ENCODE measurements at places on chromosomes 2 and 18.

DNA sequence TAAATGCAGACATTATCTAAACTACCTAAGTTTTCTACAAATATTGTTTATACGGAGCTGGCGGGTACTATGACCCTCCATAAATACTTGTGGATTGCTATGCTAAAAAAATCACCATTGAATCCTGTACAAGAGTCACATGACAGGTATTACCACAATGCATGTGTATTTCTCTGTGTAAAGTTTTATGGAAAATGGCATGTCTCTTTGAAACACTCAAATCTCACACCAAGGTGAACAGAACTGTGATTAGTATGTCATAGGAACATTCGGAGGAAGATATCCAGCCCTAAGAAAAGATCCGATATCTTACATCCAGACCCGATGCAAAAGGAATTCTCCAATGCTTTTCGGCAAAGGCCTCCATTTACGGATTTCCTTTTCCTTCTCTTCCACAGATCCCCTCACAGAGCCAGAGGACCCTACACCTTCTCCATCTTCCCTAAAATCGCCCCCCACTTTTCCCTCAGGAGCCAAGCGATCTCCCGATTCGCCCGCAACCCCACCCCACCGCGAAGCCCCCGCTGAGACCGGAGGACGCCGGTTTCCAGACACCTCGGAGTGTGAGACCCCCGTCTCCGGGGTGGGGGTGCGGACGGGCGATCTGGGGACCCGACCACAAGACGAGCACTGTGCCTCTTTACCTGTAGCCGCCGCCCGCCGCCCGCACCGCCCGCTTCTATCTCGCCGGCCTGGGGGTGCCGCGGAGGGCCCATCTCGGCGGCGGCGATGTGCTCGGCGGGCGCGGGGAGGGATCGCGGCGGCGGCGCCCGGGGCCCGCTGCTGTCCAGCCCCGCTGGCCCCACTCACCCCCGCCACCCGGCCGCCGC is 1.2 kb downstream of the SAP130 start:
- H3K4me1 ChIP-seq = peaks cover 15% of the 10 kb centered on the region
- no peaks in the 10 kb centered on the region for H3K27me3 ChIP-seq

GRCh38 chr2:21356086-21356856 is 232.5 kb downstream of the TDRD15 start:
- H3K4me3 ChIP-seq = no peak overlapping the region
- H3K36me3 ChIP-seq = no peaks in the 10 kb centered on the region
- no peaks in the 10 kb centered on the region for H3K27me3 ChIP-seq
- H3K27ac ChIP-seq = peak overlapping the region; percentile 49

DNA sequence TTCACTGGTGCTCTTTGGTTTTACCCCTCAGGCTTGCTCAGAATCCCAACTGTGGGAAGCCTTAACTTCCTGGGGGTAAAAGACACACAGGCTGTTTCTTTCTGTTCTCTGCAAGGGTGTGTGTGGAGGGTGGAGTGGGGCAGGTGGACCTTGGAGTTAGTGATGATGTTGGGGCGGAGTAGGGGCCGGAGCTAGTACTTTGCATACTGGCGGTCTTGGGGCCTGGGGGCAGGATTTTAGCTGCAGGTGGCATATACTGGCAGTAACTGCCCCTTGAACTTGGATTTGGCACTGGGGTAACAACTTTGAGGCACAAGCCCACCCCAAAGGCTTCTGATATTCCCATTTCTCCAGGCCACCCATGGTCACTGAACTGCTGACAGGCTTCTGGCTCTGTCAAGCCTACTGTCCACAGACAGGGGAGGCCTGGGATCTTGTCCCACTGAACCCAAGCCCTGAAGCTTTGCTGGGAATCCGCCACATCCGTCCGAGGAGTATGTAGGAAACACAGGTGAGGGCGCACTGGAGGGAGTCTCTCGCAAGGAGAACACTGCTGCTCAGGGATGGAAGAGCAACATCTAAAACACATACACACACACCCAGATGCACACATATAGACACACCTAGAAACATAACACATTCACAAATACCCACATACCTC is 258.9 kb downstream of the DYSF start:
- DNase-seq = no peak
- H3K4me3 ChIP-seq = no peak overlapping the region
- H3K27me3 ChIP-seq = no peaks in the 10 kb centered on the region

DNA sequence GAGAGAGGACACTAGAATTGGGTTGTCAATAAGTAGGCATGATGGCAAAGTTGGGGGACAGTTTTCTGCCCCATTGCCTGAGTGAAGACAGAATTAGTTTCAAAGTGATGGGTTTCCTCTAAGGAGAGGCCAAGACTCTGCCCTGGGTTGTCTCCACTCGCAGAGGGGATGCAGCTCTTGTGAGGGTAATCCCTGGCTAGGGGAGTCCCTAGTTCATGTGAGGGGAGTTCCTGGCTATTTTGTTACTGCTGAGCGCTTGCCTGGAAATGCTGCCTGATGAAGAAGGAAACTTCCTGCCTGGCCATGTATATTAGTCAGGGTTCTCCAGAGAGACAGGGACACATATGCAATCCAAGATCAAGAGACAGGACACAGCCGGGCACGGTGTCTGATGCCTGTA is 501.5 kb downstream of the BCL11A start:
- H3K4me1 ChIP-seq = peaks cover 3% of the 10 kb centered on the region
- no peak for DNase-seq
- no peak overlapping the region for H3K27ac ChIP-seq
- no peaks in the 10 kb centered on the region for H3K27me3 ChIP-seq
- no peak overlapping the region for H3K4me3 ChIP-seq

GRCh38 chr18:31371989-31372388 is 4.6 kb upstream of the DSG4 start:
- no peaks in the 10 kb centered on the region for H3K27me3 ChIP-seq
- no peaks in the 10 kb centered on the region for H3K4me1 ChIP-seq
- H3K36me3 ChIP-seq = no peaks in the 10 kb centered on the region
- no peak for DNase-seq
- no peak overlapping the region for H3K27ac ChIP-seq

- no peaks in the 10 kb centered on the region for H3K27me3 ChIP-seq
- peaks cover 9% of the 10 kb centered on the region for H3K36me3 ChIP-seq
- peaks cover 26% of the 10 kb centered on the region for H3K4me1 ChIP-seq
- H3K4me3 ChIP-seq = no peak overlapping the region
- H3K27ac ChIP-seq = no peak overlapping the region
Measured at GRCh38 chr2:45607701-45608100, 3.4 kb downstream of the SRBD1 start.

- DNase-seq = no peak
- H3K36me3 ChIP-seq = no peaks in the 10 kb centered on the region
- H3K27ac ChIP-seq = no peak overlapping the region
- no peak overlapping the region for H3K4me3 ChIP-seq
Measured at GRCh38 chr2:18171191-18172139, 293.0 kb downstream of the KCNS3 start.

DNA sequence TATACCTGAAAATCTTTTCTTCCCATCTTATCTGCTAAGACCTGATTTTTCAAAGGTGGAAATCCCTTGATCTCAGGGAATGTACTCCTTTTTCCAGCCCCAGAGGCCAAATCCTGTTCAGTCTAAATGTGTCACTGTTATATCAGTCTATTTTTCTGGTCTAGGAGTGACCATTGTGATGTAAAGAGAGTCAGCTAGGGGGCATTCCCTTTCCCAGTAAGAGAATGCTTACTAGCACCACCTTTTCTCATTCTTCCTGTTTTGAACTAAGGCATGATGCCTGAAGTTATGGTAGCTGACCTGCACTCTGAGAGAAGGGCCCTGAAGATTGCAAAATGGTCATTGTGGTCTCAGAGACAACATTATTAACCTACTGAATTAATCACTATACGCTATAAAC is 124.1 kb upstream of the XIRP2 start:
- DNase-seq = no peak
- H3K36me3 ChIP-seq = no peaks in the 10 kb centered on the region
- H3K4me3 ChIP-seq = no peak overlapping the region
- H3K27ac ChIP-seq = no peak overlapping the region
- no peaks in the 10 kb centered on the region for H3K27me3 ChIP-seq
- H3K4me1 ChIP-seq = no peaks in the 10 kb centered on the region

- no peak overlapping the region for H3K4me3 ChIP-seq
- peaks cover 22% of the 10 kb centered on the region for H3K27me3 ChIP-seq
- peaks cover 47% of the 10 kb centered on the region for H3K4me1 ChIP-seq
- H3K36me3 ChIP-seq = no peaks in the 10 kb centered on the region
- DNase-seq = no peak
- no peak overlapping the region for H3K27ac ChIP-seq
Measured at GRCh38 chr18:46337271-46337670, 233.1 kb downstream of the HAUS1 start.

DNA sequence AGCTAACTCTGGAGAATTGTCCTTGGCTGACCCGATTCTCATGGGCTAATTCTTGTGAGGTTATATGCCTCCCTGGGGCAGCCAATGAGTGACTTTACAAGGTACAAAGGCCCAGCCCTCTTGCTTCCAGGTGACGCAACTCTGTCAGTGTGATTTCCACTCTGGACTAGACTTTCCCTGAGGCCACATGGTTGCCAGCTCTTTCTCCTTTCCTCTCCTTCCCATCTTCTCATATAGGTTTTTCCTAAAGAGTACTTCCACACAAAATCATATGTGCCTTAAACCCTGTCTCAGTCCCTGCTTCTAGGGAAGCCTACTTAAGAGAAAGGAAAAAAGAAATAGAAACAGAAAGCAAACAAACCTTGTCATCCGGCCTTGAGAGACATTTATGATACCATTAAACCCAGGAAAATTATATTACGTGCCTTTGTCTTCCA is 226.2 kb upstream of the ZSWIM2 start:
- no peak overlapping the region for H3K27ac ChIP-seq
- no peak for DNase-seq
- no peaks in the 10 kb centered on the region for H3K4me1 ChIP-seq
- no peak overlapping the region for H3K4me3 ChIP-seq

DNA sequence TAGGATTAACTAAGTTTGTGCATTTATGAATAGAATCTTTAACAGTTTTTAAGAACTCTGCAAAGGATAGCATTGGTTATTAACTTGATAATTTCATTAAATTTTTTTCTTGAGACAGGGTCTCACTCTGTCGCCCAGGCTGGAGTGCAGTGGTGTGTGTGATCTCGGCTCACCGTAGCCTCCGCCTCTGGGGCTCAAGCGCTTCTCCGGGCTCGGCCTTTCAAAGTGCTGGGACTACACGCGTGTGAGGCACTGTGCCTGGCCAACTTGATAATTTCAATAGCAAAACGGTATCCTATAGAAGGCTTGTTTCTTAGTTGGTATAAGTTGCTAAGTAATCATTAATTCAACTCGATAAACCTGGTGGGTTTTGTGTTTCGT is 38.0 kb downstream of the ADNP2 start:
- H3K4me1 ChIP-seq = peaks cover 3% of the 10 kb centered on the region
- no peak overlapping the region for H3K27ac ChIP-seq
- no peaks in the 10 kb centered on the region for H3K27me3 ChIP-seq
- H3K4me3 ChIP-seq = peak overlapping the region; percentile 77
- DNase-seq = no peak

DNA sequence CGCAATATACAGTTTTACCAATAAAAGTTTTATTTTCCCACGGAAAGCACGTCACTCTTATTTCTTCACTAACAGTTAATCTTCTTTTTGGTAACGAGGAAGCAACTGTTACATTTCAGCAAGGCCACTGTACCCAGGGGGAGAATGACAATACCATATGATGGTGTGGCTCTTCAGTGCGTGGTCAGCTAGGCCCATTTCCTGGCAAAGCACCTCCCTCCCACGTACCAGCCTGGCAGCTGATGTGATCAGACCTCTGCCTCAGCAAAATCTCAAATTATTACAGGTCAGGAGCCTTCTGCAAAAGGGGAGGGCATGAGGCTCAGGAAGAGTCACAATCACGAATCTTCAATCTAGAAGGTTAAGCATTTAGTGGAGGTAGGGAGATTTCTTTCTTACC is 55.4 kb downstream of the KLF7 start:
- DNase-seq = no peak
- no peaks in the 10 kb centered on the region for H3K27me3 ChIP-seq
- peaks cover 2% of the 10 kb centered on the region for H3K36me3 ChIP-seq
- H3K27ac ChIP-seq = no peak overlapping the region
- no peaks in the 10 kb centered on the region for H3K4me1 ChIP-seq
- H3K4me3 ChIP-seq = no peak overlapping the region

GRCh38 chr18:58323866-58324762 is 280.1 kb downstream of the NEDD4L start:
- no peak overlapping the region for H3K4me3 ChIP-seq
- peaks cover 5% of the 10 kb centered on the region for H3K4me1 ChIP-seq

GRCh38 chr2:191478799-191479679 is 198.9 kb upstream of the NABP1 start:
- no peak overlapping the region for H3K27ac ChIP-seq
- H3K36me3 ChIP-seq = peaks cover 8% of the 10 kb centered on the region
- no peak overlapping the region for H3K4me3 ChIP-seq
- no peak for DNase-seq
- H3K27me3 ChIP-seq = no peaks in the 10 kb centered on the region
- peaks cover 14% of the 10 kb centered on the region for H3K4me1 ChIP-seq

GRCh38 chr2:127220102-127220767 is at the start of gene CYP27C1:
Gene CYP27C1, minus strand, starts transcription at chr2:127220299. Its CDS starts 29 bp downstream, at chr2:127220270.
- peaks cover 18% of the 10 kb centered on the region for H3K4me1 ChIP-seq
- no peaks in the 10 kb centered on the region for H3K36me3 ChIP-seq
- peak within 1 kb of the TSS; percentile 95 for H3K27ac ChIP-seq
- peaks cover 42% of the 10 kb centered on the region for H3K27me3 ChIP-seq
- peak within 1 kb of the TSS; percentile 94 for H3K4me3 ChIP-seq

GRCh38 chr2:107392241-107392704 is 434.4 kb upstream of the RGPD4 start:
- no peak overlapping the region for H3K4me3 ChIP-seq
- no peaks in the 10 kb centered on the region for H3K4me1 ChIP-seq
- H3K27ac ChIP-seq = no peak overlapping the region
- DNase-seq = no peak
- no peaks in the 10 kb centered on the region for H3K27me3 ChIP-seq
- H3K36me3 ChIP-seq = no peaks in the 10 kb centered on the region

- H3K4me1 ChIP-seq = peaks cover 31% of the 10 kb centered on the region
- no peak for DNase-seq
- no peak overlapping the region for H3K4me3 ChIP-seq
- H3K36me3 ChIP-seq = peaks cover 9% of the 10 kb centered on the region
- H3K27ac ChIP-seq = peak overlapping the region; percentile 80
Measured at GRCh38 chr18:48621815-48622555, 83.2 kb downstream of the CTIF start.

GRCh38 chr18:3260995-3261372 is 949 bp upstream of the MYL12B start:
- no peaks in the 10 kb centered on the region for H3K27me3 ChIP-seq
- H3K27ac ChIP-seq = peak overlapping the region; percentile 100
- peaks cover 21% of the 10 kb centered on the region for H3K36me3 ChIP-seq
- peak overlapping the region; percentile 89 for H3K4me3 ChIP-seq
- H3K4me1 ChIP-seq = peaks cover 43% of the 10 kb centered on the region

GRCh38 chr2:134943540-134943939 is 24.9 kb downstream of the CCNT2 start:
- no peak overlapping the region for H3K27ac ChIP-seq
- peaks cover 35% of the 10 kb centered on the region for H3K36me3 ChIP-seq
- no peaks in the 10 kb centered on the region for H3K27me3 ChIP-seq
- no peak for DNase-seq

- DNase-seq = no peak
- H3K36me3 ChIP-seq = no peaks in the 10 kb centered on the region
- H3K27me3 ChIP-seq = peaks cover 33% of the 10 kb centered on the region
- no peaks in the 10 kb centered on the region for H3K4me1 ChIP-seq
- no peak overlapping the region for H3K4me3 ChIP-seq
Measured at GRCh38 chr2:206452750-206453149, 9.4 kb downstream of the ADAM23 start.

GRCh38 chr2:9488583-9489547 is 14.5 kb downstream of the IAH1 start:
- H3K4me1 ChIP-seq = no peaks in the 10 kb centered on the region
- H3K36me3 ChIP-seq = peaks cover 59% of the 10 kb centered on the region

GRCh38 chr2:7004636-7005035 is 87.4 kb downstream of the RNF144A start:
- H3K4me3 ChIP-seq = no peak overlapping the region
- no peak overlapping the region for H3K27ac ChIP-seq
- H3K4me1 ChIP-seq = peaks cover 31% of the 10 kb centered on the region
- no peak for DNase-seq
- H3K36me3 ChIP-seq = peaks cover 15% of the 10 kb centered on the region
